ENCODE measurements at places on chromosomes 16 and 17.
A peak's percentile ranks its signal among the peaks of the same experiment; 100 is the strongest.

GRCh38 chr16:88569614-88569984 is 604 bp upstream of the ZC3H18 start:
- no peak for DNase-seq

DNA sequence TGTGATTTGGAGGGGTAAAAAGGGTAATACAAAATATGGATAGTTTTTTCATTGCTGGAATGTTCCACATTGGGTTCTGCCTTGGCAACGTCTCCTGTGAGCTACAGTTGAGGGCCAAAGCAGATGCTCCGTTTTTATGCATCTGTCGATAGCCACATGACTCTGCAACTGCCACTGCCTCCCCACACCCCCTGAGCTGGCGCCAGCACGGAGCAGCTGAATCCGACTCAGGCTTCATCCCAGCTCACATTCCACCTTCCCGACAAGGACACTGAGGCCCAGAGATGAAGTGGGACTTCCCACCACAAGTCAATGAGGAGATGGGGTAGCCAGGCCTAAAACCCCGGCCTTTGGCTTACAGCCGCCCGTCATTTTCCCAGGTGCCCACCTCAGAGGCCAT is 334.1 kb downstream of the CDH13 start:
- DNase-seq: no peak

GRCh38 chr17:39141294-39141693 is 10.1 kb downstream of the PLXDC1 start:
- no peak for DNase-seq

- DNase-seq: no peak
Measured at GRCh38 chr17:78654325-78654724, 77.1 kb upstream of the DNAH17 start.

DNA sequence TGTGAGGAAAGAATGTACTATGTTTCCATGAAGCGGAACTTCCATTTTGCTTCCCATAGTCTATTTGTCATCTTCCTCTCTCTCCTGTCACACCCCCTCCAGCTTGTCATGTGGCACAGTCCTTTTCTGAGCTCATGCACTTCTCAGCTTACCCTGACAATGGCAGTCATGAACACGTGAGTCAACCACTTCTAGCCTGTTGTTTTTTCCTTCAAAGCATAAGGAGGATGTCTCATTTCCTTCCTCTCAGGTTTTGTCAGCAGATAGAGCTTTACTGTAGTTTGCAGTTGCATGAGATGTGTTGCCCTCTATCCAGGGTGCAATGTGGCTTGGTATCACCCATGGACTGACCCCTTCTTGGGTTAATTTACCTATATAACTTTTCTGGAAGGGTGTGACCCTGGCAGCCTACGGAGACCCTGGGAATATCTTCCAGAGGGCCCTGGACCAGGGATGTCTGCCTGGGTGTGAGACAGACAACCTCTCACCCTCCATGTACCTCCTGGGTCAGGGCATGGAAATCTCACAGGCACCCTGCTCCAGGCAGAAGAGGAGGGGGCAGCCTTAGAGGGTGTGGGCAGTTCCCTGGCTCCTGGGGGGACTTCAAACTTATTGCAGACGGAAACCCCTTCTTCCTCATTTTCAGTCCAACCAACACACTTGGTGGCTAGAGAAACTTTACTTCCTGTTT is 4.0 kb upstream of the ZNF267 start:
- DNase-seq: peak; percentile 49

GRCh38 chr16:81212830-81213465 is 25.5 kb upstream of the BCO1 start:
- no peak for DNase-seq

DNA sequence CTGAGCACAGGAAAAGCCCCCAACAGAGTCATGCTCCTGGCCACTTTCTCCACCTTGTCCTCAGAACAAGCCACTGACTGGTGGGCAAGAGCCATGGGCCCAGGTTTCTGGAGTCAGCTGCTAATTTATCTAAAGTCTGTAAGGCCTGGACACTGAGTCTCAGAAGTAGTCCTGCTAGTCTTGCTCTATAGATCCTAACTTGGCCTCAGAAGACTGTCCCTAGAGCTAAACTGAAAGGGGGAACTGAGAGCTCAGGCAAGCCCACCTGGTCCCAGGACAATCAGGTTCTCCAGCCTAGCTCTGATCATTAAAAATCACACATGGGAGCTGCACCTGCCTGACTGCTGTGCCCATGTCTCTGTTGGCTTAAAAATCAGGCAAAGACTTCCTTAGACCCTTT is 485.8 kb downstream of the SLC39A11 start:
- DNase-seq: no peak

- DNase-seq: no peak
Measured at GRCh38 chr17:57513569-57513968, 231.5 kb downstream of the CCDC182 start.

GRCh38 chr17:42866631-42867575 is 15.9 kb downstream of the AOC3 start:
- DNase-seq: no peak
